Fibroblast of skin of scalp (primary cell): ENCODE measurements at places on chromosomes 16 and 17.

DNA sequence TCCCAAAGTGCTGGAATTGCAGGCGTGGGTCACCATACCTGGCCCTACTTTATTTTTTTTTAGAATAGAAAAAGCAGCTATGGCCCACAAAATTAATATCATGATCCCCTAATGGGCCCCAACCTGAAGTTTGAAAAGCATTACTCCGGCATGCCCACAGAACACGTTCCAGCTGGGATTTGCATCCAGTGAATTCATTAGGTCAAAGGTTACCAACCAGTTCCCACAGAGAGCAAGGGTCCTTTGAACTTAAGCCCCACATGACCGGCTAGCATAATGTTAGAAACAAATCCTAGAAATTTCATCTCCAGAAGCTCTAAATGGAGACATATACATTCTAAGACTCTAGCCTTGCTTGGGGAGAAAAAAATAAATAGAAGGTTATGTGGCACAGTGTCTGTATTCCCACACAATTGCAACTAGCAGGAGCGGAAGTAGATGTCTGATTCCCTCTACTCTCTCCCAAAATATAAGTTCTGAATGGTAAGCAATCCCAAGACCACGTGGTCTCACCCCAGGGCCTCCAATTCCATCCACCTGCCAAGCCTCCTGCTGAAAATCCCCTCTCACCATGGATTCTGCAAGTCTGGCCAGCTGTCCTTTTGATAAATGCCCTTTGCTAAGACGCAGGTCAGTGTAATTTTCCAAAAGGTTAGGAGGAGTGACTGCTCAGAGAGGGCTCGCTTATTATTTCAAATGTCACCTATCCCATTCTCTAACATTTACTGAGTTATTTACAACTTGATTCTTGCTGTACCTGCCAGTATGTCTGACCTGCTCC, 395.8 kb downstream of the NPIPA8 start:
- no peak for DNase-seq

DNA sequence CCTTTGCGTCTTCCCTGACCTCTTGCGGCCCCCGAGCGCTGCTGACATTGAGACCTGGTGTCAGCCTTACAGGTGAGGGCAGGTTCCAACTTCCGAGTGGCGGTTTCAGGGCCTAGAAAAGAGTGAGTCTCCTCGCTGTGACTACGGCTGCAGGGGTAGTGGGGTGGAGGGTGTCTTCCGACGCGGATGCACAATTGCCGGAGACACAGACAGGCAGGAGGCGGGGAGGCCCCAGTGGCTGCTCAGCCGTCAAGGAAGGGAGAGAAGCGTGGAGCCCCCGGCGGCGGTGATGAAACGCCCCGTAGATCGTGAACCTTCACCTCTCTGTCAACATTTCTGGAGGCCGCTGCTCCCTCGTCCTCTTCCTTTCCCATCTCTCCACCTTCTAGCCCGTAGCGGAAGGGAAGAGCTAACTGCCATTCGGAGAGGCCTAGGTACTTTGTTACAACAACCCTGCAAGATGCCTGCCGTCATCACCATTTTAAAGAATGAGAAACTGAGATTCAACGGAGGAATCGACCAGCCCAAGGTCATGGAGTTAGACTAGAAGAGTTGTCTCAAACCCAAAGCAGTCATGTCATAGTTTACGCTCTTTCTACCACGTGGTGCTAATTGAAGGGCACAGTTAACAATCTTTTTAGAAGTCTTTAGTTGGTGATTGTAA, 485 bp downstream of the DNAJA3 start:
- DNase-seq, result no peak

- DNase-seq, result peak; percentile 60
Observed at GRCh38 chr16:50644729-50645128, 36.4 kb downstream of the SNX20 start.

- no peak for DNase-seq
Observed at GRCh38 chr17:40633871-40634270, 13.7 kb downstream of the SMARCE1 start.

GRCh38 chr16:24854607-24855171, 8.9 kb downstream of the SLC5A11 start:
- DNase-seq, result no peak

GRCh38 chr17:8806926-8807550, 7.9 kb upstream of the MFSD6L start:
- DNase-seq, result no peak

GRCh38 chr17:79424471-79425185, 186.2 kb downstream of the RBFOX3 start:
- DNase-seq, result no peak

DNA sequence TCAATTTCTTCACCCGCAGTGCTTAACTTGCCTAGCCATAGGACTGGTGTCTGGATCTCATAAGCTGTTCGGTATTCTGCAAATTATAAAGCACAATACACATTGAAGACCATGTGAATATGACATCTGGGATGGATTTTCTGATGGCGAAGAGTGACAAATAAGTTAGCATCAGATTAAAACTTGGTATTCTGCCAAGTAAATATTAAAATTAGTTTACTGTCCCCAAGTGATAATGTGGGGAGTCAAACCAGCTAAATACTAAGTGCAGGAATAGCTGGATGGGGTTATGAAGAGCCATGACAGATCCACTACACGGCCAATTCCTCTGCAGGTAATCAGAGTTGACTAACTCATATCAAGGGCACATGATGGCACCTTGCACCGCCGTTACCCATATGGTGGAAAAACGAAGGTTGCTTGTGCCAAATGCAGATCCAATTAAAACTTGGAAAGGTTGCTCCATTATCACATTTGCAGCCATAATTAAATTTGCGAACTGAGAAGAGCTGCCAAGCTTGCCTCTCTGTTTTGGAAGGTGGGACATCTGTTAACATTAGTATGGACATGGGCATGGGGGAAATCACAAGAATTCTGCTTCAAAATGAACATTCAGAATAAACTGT, 114.9 kb upstream of the TOM1L1 start:
- DNase-seq, result no peak

GRCh38 chr16:53852678-53853077, 148.7 kb downstream of the FTO start:
- DNase-seq, result no peak

DNA sequence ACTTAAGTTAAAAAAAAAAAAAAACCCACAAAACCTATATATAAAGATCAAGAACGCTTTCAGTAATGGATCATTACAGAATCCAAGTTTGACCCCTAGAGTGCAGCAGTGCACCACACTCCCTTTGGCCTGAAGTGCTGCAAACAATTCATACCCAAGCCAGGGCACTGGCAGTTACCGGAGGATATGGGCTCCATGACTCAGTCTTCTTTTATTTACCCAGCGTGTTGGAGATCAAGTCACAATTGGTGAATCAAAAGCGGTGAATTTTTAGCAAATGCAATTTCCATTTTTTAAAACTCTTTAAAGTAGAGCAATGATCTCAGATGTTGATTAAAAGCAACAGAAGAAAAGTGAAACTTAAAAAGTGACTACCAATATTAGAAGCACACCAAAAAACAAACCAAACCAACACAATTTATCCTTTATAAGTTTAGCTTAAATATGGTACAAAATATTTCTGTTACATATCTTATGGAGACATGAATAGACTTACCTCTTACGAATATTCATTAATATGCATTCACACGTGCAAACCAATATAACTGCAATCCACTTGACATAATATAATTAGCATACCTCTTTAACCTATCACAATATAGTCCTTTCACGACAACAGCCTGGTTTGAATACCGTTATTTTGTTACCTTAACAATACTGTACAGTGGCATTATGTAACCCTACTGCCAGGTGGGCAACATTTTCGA, 46.3 kb downstream of the ZNF652 start:
- peak; percentile 88 for DNase-seq

GRCh38 chr16:87316450-87316922, 706 bp downstream of the C16orf95 start:
- no peak for DNase-seq

GRCh38 chr16:17063201-17064139, 407.3 kb downstream of the XYLT1 start:
- no peak for DNase-seq

- DNase-seq, result no peak
Observed at GRCh38 chr16:3075523-3075915, 10.1 kb downstream of the IL32 start.

GRCh38 chr16:84833144-84833500, 13.3 kb downstream of the CRISPLD2 start:
- no peak for DNase-seq

DNA sequence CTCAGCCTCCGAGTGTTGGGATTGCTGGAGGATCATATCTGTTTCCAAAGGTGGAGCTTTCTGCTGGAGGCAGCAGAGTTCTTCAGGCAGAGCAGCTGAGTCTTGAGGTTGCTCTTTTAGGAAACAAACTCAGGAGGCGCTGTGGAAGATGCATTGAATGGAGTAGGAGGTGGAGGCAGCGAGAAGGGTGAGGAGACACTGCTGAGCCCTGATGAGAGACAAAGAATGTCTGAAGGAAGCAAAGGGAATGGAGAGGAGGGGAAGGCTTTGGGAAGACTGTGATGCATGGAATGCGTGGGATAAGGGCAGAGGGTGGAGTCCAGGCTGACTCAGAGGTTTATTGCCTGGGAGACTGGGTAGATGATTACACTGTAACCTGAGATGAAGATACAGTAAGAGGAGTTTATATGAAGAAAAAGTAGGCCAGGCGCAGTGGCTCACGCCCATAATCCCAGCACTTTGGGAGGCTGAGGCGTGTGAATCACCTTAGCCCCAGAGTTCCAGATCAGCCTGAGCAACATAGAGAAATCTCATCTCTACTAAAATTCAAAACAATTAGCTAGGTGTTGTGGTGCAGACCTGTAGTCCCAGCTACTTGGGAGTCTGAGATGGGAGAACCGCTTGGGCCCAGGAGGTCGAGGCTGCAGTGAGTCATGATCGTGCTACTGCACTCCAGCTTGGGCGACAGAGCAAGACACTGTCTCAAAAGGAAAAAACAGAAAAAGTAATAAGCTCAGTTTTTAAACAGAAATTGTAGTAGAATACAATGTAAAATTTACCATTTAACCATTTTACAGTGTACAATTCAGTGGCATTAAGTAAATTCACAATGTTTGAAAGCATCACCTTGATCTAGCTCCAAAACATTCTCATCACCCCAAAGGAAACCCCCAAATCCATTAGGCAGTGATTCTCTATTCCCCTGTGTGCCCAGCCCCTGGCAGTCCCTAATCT, 17.8 kb upstream of the TMEM219 start:
- DNase-seq, result peak; percentile 98

GRCh38 chr16:81755915-81756614, 23.0 kb upstream of the PLCG2 start:
- no peak for DNase-seq

GRCh38 chr16:426115-426905, 861 bp downstream of the RAB11FIP3 start:
- no peak for DNase-seq
